ENCODE measurements at places on chromosomes 7 and 10. TPM values are rescaled to one million over a fixed set of nuclear protein-coding genes. Genes with fewer than 3 reads are reported as not detected.

The CALY gene
- not detected for total RNA-seq

The TAS2R5 gene
- total RNA-seq = 0.83 TPM

The MAT1A gene
- total RNA-seq = not detected

The AMPH gene
- not detected for total RNA-seq

The HOXA13 gene
- total RNA-seq = not detected

Measured in natural killer cell treated with Interleukin-12 subunit alpha and Interleukin-12 subunit beta and Interleukin-15 and Interleukin-18, amount 100 ng/mL, for 72 hours (primary cell).